ENCODE measurements at places on chromosomes 7 and 10.
A peak's percentile ranks its signal among the peaks of the same experiment; 100 is the strongest.

- no peak for DNase-seq
These were observed 506.6 kb upstream of the FOXK1 start for GRCh38 chr7:4175346-4175973.

- no peak for DNase-seq
These were observed 569.1 kb downstream of the DNAJB6 start for GRCh38 chr7:157905651-157906461.

DNA sequence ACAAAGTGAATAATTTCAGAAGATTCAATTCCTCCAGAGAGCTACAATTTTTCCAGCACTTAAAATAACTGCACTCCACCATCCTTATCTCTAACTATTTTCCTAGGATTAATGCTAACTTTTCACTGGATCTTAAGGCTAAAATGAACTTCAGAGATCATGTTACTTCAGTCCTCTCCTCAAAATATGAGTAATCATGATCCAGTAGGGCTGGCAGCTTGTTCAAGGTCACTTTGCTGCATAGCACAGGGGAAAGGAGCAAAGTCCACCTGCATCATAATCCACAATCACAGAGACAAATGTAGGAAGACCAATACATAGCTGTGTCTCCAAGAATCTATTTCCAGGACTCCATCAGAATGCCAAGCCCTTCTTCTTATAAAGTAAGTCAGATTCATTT is 150.3 kb downstream of the LRRTM3 start:
- DNase-seq: no peak

GRCh38 chr7:134813663-134814396 is 34.4 kb downstream of the CALD1 start:
- peak; percentile 90 for DNase-seq

GRCh38 chr7:111113263-111114017 is 22.5 kb downstream of the LRRN3 start:
- no peak for DNase-seq

DNA sequence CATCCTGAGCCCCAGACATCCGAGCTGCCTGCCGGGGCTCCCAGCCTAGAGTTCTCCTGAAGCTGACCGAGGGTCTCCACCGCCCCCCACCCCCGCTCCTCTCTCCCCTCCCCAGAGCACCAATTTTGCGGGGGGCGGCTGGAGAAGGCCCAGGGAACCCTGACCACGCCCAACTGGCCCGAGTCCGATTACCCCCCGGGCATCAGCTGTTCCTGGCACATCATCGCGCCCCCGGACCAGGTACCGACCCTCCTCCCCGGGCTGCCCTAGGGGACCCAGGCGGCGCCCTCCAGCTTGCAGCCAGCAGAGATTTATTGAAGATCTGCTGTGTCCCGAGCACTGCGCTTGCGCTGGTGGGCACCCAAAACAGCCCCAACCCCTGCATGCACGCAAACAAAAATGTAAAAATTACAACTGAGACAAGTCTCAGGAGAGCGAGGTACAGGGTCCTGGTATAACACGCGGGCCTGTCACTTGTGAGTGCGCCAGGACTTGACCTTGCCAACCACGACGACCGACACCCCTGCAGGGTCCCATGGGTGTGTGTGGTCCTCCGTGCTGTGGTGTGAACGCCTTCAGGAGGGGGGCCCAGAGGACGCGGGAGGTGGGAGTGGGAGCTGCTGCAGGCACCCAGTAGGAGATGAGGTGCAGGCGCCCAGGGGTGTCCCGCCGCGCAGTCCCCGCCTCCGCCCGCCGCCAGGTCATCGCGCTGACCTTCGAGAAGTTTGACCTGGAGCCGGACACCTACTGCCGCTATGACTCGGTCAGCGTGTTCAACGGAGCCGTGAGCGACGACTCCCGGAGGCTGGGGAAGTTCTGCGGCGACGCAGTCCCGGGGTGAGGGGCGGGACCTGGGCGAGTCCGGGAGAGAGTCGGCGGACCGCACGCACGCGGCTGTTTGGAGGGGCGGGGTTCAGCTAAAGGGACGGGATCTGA is 3.1 kb downstream of the PCOLCE start:
- no peak for DNase-seq

GRCh38 chr10:44567471-44567870 is 182.6 kb upstream of the CXCL12 start:
- no peak for DNase-seq

GRCh38 chr7:105766421-105767073 is 109.9 kb downstream of the ATXN7L1 start:
- DNase-seq: no peak

DNA sequence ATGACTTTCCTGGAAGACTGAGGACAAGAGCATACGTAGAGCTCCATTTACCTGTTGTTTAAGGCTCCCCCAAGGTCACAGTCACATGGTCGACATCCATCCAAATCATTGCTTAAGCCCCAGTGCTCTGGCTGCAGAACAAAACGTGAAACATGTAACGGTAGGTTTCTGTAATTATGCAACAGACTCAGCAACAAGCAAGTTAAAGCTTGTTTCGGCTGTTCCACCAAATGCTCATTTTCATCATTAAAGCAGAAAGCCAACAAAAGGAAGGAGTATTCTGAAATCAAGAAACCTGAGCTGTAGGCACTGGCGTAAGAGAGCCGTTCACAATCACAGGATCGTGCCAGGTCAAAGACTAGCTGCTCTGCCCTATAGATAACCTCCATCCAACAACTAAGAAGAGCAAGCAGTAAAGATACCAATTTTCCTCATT is 30.0 kb downstream of the LAMB1 start:
- no peak for DNase-seq

GRCh38 chr7:114508086-114508485 is 93.5 kb downstream of the FOXP2 start:
- peak; percentile 75 for DNase-seq

DNA sequence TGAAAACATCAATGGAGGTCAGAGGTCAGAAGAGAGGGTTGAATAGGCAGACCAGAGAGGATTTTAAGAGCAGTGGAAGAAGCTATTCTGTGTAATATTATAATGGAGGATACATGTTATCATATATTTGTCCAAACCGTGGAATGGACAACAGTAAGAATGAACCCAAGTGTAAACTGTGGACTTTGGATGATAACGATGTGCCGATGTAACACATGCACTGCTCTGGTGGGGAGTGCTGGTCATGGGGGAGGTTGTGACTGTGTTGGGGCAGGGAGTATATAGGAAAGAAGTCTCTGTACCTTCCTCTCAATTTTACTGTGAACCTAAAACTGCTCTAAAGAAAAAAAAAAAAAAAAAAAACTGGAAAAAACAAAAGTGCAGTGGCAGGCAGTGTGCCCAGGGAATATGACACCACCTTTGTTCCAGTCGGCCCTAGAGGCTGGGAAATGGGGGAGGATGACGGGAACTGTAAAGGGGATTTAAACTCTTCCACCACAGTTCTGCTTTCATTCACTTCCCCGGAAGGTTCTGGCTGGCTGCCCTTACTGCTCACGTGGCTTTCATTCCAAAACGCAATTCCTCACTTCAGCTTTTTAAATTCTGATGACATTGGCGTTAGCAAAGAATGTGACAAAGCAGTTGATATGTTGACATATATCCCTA is 113.7 kb upstream of the ANKRD1 start:
- peak; percentile 87 for DNase-seq

GRCh38 chr7:77524731-77525130 is 12.4 kb upstream of the PTPN12 start:
- DNase-seq: no peak

DNA sequence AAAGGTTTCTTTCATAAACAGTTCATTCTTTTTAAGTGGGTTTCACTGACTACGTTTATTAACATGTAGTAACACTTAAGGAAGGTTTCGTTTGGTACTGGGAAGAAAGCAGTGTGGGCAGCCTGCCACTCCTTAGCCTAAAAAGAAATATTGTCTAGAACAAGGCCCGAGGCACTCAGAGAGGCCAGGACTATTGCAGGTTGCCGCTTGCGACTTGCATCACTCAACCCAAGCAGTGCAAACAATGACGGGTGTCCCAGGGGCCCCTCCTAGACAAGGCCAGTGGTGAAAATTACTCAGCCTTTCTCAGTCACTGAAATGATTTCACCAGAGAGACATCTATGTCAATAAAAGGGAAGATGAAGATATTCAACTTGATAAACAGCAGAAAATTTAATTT is 243.9 kb downstream of the SNX13 start:
- DNase-seq: no peak

DNA sequence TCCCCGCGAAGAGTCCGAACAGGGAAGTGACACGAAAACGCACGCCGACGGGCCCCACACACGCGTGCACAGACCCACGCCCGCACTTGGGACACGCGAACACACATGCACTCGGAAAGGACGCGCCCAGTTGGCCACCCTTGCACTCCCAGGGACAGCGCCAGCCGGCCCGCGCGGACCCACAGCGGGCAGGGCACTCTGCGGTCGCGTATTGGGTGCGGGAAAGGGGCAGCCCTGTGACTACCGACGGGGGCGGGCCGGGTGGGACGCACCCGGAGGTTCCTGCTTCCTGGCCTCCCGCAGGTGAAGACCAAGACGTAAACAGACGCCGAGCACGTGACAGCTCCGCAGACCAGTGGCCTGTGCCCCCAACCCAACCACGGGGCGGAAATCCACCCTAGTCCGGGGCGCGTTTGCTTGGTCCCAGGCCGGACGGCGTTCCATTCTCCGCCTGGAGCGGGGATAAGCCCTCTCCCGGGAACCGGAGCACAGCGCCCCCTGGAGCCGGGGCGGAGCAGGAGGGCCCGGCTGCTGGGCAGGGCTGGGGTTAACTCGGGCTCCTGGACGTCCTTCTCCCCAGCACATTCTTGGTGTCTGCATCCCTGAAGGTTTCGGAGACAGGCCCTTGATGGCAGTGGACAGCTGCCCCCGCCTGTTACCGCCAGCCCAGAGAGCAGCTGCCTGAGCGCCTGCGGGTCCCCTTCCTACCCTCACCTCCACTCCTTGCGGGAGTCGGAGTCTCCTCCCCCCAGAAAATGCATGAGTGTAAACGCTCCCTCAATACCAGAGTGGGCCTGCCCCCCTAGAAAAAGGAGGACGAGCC is 2.0 kb upstream of the LZTS2 start:
- DNase-seq: no peak

DNA sequence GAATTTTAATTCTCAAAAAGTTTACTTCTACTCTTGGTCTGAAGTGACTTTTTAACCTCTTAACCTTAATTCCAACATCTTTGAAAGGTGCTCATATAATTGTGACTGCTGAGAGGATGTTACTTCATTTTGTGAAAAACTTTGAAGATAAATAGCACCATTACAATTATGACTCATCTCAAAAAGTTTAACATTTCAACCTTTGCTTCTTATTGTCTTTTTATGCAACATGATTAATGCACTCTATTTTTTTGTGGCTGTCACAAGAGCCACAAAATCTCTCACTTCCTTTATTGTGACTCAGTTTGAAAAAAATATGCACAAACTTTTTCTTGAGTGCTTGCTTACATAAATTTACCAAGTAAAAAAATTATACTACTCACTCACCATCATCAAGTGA is 383.1 kb downstream of the LRRTM3 start:
- DNase-seq: no peak

- no peak for DNase-seq
These were observed 642 bp downstream of the STK32C start for GRCh38 chr10:132306864-132307751.

DNA sequence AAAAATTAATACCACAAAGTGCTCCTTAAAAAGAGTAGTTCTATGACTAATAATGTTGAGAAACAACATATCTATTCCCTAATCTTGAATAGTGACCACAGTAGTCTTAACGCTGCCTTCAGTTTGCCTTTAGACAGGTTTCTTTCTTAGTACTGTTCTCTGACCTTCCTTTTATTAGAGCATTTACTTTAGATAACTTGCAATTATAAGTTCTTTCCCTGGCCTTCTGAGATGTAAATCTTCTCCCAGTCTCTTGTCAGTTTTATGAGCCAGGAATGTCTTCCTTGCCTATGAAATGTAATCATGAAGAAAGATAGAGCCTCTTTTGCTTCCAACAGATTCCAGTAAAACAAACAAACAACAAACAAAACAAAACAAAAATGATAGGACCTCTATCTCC is 1119.8 kb upstream of the LRRTM3 start:
- no peak for DNase-seq

DNA sequence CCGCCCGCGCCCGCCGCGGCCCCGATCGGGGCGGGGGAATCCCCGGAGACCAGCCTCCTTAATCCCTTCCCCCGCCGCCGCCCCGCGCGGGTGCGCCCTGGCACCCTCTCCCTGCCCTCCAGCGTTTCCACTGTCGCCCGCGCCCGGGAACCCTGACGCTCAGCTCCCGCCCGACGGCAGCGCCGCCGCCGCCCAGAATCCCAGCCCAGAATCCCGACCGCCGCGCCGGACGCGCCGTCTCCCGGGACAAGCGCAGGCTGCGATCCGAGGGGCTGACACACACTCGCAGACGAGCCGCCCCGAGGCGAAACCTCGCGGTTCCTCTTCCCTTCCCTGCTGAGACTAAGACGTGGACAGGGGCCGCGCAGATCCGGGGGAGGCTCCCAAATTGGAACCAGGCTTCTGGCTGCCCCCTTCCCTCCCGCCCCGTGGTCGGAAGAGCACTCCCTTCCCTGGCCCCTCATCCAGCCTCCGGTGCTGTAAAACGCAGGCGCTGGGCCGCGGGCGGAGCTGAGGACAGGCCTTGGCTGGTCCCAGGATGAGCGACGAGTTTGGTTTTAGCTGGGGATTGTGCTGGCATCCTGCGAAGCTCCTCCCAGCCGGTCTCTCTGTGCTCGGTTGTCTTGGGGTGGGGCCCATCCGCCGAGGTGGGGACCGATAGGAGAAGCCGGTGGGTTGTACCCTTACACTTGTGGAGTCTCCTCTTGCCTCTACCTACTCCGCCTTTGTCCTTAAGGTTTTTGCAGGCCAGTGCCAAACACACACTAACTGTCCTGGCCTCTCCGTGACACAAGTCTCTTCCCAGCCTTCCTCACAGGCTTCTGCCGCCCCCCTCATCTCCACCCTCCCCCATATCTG is 1.1 kb downstream of the MARVELD1 start:
- DNase-seq: no peak

- DNase-seq: no peak
These were observed 81.4 kb upstream of the SHH start for GRCh38 chr7:155893664-155894063.

DNA sequence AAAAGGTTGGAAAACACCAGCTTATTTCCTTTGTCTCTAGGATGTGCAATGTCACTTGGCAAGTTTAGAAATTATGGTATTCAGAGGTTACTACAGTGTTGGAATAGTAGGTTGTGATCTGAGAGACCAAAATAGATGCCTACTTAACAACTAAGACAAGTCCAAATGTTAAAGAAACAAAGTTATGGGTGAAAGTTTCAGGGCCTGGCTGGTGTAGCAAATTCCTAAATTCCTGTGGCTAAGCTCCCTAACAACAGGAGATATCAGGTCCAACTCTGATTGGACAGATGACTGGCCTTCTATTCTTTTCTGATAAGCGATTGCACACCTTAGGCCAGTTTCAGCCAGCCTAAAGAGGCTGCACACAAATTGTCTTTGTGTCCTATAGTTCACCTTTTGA is 873.5 kb downstream of the REEP3 start:
- DNase-seq: no peak

DNA sequence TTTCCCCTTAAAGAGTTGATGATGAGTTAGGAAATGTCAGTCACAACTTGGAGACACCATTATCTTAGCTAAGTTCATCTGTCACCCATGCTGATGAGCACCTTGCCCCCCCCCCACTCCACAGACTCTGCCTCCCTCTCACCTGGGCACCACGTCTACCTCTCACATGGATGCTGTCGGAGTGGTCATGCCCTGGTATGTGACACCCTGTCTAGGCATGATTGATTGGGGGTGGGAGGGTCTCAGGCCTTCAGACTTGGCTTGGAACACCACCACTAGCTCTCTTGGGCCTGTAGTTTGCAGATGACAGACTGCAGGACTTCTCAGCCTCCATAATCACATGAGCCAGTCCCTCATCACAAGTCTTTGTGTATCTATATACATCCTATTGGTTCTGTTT is 78.0 kb downstream of the WDR37 start:
- DNase-seq: no peak

Measured in dermis microvascular lymphatic vessel endothelial cell (primary cell).